Aorta (tissue), 5 donors: ENCODE measurements at places on chromosomes 7 and 10. TPM values are rescaled to one million over a fixed set of nuclear protein-coding genes. Genes with fewer than 3 reads are reported as not detected.

STK31 gene
- not detected for polyA plus RNA-seq

HOXA6 gene
- polyA plus RNA-seq = not detected

GRCh38 chr10:19762026-19762425, 54.2 kb upstream of the PLXDC2 start:
- no peaks in the 10 kb centered on the region for H3K36me3 ChIP-seq
- H3K4me3 ChIP-seq = no peak overlapping the region
- H3K27ac ChIP-seq = no peak overlapping the region
- DNase-seq = no peak

GRCh38 chr7:130440527-130441365, at the start of gene CEP41:
CEP41 (minus strand) TSS chr7:130441016; CDS start chr7:130440966, 50 bp downstream.
- no peak within 1 kb of the TSS for H3K27ac ChIP-seq
- peak; percentile 99 for DNase-seq
- H3K4me3 ChIP-seq = peak within 1 kb of the TSS; percentile 61
- no peaks in the 10 kb centered on the region for H3K4me1 ChIP-seq
- H3K36me3 ChIP-seq = no peaks in the 10 kb centered on the region

- no peak overlapping the region for H3K4me3 ChIP-seq
- H3K4me1 ChIP-seq = no peaks in the 10 kb centered on the region
- H3K27me3 ChIP-seq = no peaks in the 10 kb centered on the region
- DNase-seq = no peak
- H3K36me3 ChIP-seq = no peaks in the 10 kb centered on the region
Measured at GRCh38 chr10:10053051-10053450, 964.6 kb upstream of the CELF2 start.
